ENCODE measurements at places on chromosomes 4 and X.
A peak's percentile ranks its signal among the peaks of the same experiment; 100 is the strongest.

DNA sequence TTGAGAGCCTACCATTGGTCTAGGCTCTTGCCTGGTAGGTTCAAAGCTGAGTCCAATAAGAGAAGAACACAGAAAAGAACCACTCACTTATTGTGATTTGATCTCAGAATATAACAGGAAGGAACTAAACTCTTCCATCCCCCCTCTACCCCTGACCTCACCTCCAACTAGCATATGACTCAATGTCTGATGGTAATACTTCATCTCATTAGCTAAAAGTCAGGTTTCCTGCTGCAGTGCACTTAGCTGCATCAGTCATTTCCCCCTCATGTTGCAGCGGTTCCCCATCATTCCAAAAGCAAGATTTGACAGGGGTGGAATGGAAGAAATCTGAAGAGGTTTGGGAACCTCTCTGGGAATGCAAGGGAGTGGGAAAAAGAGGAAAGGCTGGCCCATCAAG is 289.5 kb downstream of the SMARCA1 start:
- no peak for DNase-seq

DNA sequence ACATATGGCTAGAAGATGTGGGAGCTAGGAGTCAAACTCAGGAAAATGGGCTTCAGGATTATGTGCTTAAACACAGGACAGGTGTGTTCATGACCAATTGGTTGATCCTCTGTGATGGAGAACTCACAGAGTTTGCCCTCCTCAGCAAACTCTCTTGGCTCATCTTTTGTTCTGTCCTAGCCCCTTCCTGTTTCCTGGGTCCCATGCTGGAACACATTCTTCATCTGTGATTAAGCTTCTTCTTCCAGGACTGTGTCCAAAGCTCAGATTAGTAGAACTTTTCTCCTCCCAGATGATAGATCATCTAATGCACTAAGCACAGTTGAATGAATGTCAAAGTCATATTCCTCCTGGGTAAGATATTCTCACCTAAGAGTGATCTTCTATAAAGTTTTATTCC is 38.8 kb upstream of the TCEANC start:
- DNase-seq, result no peak

DNA sequence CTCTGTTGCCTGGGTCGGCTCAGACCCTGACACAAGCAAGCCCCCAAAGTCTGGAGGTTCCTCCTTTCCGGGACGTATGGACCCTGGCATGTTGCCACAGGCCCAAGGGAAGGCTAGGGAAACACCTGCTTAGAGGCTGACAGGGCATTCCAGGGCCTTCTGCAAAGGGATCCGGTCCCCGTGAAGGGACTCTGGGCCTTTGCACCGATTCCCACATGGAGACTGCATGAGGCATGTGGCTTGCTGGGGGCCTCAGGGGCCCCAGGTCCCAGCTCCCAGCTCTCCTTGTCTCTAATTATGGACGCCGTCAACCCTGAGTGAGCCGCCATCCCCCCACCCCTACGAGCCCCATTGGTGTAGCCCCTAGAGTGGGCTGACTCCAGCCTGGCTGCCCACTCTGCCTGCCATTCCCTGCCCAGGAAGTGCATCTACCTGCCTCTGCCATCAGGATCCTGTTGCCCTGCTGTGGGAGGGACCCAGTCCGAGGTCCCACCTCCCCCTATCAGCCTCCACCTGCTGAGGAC is 4.2 kb upstream of the RGS12 start:
- DNase-seq, result no peak

DNA sequence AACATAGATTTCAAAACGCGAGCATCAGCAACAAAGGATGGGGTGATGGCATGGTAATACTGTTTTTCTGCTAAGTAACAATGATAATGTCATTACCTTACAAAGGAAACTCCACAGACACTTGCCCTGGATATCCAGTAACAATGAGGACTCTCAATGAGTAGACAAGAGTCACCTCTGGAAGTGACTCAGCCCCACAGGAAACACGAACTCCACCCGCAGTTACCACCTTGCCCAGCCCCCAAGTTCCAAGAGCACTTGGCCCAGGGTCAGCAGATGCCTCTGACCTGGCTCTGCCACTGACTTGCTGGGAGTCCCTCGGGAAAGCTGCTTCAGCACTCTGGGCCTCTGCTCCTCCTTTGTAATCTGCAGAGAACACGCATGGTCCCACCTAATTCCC is 110.3 kb upstream of the MAP3K15 start:
- DNase-seq, result no peak

- DNase-seq, result no peak
Measured at GRCh38 chrX:68897118-68897945, 68.5 kb downstream of the EFNB1 start.

- no peak for DNase-seq
Measured at GRCh38 chr4:108168160-108168670, 517 bp downstream of the LEF1 start.

DNA sequence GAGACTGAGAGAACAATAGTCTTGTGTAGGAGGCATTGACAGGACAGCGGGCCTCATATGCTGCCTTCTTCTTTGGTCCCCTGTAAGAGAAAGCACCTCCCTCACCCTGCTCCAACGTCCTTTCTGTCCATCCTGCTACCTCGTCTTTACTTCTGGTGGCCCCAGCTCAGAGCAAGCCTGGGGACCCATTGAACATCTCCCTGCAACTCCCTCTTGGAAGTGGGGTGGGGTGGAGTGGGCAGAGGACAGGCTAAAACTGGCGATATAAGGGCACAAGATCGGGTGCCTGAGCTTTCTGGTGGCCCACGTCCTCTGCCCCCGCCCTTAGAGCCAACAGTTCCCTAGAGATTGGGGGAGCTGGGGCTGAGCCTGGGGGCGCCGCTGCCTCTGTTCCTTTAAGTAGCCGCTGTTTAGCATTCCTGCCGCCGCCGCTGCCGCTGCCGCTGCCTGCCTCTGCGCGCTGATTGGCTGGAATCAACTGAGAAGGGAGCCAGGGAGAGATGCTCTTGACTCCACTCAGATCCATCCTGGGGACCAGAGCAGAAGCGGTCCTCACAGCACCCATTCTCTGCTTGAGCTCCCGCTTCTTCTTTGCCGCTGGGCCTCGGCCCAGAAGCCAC is at the start of gene DLG3:
TSS of gene DLG3 (plus strand) at position 510 of the 620 bp plus-strand sequence. CDS start 367 bp downstream, outside the sequence.
- peak; percentile 82 for DNase-seq

DNA sequence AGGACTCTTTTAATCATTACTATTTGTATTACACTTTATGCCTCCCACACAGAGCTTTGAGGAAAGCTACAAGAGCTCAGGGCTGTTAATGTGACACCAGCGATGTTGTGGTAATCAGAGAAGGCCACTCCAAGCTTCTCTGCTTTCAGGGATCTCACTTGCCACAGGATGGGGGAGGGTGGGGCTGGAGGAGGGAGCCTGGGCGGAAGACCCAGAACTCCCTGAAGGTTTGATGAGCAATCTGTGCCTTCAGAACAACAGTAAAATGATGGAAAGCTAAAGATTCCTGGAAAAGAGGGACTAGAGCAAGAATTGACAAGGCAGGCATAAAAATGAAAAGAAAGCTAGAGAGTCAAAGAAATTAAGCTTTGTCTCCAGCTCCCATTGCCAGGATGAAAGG is 75.6 kb downstream of the MAML3 start:
- DNase-seq, result no peak

DNA sequence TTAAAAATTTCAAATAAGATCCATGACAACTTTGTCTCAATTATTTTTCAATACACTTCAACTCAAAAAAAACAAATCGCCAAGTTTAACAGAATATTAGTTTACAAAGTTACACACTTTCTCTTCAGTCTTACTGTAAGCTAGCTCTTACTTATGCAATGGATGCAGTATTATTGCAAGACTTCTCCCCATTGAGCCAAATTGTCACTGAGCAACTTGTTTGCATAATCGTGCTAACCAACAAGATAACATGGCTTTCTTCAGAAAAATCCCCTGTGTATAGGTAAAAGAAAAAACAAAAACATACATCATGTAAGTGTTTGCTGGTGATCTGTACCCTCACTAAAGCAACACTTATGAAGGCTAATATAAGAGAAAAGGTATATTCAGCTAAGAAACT is 18.9 kb downstream of the DNAJB14 start:
- DNase-seq, result no peak

- DNase-seq, result no peak
Measured at GRCh38 chr4:102608190-102608589, 107.0 kb downstream of the NFKB1 start.

DNA sequence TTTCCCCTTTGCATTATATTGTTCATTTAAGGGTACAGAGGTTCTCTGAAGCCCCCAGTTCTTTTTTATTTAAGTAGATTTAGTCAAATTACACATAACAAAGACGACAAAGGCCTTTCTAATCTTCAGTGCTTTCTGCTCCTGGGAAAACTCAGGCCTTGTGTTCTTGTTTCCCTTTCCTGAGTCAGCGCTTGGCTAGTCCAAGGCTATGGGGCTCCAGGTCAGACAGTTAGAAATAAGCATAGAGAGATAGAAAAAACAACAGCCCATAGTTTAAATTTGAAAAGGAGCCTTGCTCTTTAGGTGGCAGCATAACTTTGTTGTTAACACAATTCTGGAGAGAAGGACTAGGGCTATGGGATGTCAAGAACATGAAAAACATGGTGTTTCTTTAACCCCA is 97.3 kb downstream of the PPP1R2C start:
- DNase-seq, result peak; percentile 78

DNA sequence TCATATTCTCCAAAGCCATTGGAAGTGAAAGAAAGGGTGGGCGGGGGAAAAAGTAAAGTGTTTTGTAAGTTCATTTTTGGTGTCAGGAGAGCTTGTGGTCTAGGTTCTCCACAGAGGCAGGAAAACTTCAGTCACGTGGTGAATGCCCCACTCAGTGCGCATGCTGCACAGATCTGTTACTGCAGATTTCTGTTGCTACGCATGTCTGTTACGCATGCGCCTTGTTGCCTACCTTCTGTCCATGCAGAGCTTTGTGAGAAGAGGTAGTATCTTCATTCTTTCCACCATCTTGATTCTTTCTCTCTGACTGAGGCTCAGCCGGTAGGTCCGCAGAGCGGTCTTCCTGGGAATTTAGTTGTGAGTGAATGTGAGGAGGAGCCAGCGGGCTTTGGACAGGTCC is 15.1 kb upstream of the PAGE3 start:
- no peak for DNase-seq

DNA sequence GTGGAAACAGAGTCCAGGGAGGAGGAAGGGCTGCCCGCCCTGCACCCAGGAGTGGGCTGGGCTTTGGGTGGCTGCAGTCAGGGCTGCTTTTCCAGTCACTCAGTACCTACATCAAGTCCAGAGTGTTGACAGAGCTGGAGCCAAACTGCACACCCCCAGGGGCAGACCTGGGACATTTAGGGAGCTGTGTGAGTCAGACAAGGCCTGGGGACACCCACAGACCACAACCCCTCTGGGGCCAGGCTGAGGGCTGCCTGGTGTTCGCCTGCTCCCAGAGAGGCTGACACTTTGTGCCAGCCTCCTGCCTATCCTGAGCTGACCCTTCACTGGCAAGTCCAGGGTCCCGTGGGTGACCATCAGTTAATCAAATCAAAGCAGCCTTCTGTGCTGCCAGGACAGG is 240.0 kb downstream of the BCOR start:
- DNase-seq, result no peak

DNA sequence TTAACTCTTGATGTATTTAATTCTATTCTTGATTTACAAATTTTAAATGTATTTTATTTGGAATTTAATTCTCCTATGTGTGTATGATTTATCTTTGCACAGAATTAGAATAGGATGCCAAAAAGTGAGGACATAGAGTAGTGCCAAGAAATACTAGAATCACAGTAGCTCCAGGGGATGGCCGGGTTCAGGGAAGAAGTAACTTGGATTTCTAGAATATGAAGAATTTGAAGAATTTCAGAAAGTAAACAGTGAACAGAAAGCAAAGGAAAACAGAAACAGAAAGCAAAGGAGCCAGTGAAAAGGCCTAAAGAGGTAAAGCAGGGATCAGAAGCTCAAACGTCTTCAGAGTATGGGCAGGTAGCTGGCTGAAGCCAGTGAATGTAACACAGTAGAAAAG is 1187.6 kb downstream of the RPA4 start:
- no peak for DNase-seq

DNA sequence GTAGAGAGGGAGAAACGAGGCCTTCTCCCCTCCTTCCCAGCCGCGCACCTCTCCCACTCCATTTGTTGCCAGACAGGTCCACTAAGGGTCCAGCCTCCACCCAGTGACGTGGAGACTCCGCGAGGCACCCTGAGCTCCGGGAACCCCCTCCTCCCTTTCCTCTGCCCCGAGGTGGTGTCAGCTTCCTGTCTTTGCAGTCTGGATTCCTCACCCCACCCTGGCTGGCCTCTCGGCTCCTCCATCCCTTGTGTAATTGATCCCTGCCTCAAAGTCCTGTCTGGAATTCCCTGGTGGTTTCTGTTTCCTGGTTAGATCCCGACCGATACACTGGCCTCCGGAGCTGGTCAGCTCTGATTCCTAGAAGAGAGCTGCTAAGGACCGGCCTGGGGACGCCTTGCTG is 105.9 kb upstream of the SCOC start:
- DNase-seq, result no peak

DNA sequence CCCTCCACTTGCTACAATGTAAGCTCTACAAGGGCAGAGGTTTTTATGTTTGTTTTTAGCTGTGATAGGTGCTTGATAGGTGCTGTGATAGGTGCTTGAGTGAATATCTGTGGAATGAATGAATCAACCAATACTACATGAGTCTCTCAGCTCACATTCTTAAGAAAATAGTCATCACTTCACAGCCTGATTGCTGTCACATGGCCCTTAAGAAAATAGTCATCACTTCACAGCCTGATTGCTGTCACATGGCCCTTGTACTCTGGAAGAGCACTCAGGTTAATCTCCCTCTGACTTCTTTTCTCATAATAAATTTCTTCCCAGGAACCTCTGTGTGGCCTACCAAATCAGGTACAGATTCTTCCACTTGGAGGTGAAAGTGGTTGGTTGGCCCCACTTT is 335.2 kb downstream of the TENM3 start:
- no peak for DNase-seq
